ENCODE measurements at places on chromosomes 1 and 21.

- no peak for DNase-seq
Measured at GRCh38 chr1:33815061-33815460, 48.8 kb upstream of the HMGB4 start.

DNA sequence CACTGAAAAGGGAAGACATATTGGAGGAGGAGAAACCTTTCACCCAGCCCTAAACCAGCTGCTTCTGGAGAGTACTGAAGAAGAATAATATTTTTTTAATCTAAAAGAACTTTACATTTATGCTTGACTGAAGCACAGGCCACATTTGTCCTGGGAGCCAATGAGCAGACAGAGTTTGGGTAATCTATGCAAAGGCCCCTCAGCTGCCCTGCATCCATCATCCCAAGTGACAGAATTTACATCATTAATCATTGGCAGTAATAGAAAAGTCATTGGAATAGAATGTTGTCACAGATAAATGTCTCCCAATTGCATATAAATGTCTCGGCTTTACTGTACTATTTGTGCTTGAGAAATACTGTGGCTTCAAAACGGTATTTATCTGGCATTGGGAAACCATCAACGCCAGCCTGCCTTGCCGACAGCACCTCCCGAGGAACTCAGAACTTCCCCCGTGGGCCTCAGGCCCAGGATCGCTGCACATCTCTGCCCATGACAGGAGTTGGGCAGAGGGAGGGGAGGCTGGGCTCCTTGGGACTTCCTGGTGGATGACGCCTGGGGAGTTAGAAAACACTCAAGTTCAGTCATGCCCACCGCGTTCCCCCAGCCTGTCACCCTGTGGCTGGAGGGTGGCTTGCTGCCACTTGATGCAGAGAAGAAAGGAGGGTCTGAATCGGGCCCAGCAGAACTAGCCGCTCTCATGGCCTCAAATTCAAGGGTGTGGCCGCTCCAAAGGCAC lies 133.1 kb downstream of the CAMTA1 start:
- no peak for DNase-seq

- DNase-seq, result no peak
Measured at GRCh38 chr1:35619237-35620121, 21.8 kb downstream of the PSMB2 start.

DNA sequence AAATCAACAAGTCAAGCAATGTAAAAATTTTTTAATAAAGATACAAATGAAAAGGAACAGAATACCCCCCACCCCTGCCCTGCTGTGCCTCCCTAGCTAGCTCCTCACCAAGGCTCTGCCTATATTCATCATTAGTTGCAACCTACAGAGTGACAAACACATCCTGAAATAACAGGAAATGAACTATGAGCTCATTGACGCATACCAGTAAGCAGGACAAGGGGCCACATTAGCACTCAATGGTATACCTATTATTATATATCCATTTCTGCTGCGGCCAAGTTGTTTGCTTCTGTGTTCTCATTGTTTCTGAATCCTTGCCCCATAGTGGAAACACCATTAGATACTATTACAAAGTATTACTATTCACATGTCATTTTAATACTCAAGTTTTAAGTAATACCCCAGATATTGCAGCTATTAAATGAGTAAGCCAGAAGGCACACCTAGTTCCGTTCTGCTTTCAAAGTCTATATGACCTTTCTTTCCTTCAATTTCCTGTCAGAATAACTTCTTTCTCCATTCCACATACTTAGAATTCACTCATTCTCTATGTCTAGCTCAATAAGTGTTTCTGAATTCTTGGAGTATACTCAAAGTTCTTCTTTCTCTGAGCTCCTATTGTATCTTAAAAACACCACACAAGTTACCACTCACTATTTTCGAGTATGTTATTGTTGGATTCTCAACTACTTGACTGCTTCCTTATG lies 1214.9 kb downstream of the PLA2G4A start:
- no peak for DNase-seq

DNA sequence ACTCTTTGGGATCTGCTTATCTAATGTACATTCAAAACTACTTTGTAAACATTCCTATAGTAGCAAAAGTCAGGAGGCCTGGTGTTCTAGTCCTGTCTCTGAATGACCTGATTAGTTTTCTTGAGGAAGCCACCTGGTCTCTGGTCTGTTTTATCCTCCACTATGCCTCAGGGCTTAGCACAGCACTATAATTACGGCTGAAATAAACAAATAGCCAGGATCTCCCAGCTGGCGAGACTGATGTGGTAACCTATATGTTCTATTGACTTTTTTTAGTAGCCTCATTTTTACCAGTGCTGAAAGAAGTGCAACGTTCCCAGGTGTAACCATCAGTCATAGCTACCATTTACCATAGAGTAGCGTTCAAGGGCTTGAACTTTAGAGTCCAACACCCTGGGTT lies 24.2 kb upstream of the RPL11 start:
- no peak for DNase-seq

DNA sequence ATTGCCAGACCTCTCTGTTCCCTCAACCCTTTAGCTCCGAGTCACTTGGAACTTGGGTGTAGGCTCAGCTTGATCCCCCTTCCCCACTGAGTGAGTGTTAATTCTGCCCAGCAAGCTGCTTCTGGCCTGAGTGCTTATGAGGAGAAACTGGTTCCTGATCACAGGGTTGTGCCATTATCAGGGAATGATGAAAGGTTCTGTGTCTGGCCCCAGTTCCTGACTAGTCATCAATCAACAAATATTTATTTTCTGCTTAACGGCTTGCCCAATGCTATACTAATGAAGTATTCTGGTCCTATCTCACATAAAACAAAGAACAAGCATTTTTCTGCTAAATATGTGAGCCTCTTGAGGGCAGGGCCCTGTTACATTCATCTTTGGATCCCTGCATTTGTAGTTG lies 20.8 kb downstream of the CC2D1B start:
- DNase-seq, result no peak

DNA sequence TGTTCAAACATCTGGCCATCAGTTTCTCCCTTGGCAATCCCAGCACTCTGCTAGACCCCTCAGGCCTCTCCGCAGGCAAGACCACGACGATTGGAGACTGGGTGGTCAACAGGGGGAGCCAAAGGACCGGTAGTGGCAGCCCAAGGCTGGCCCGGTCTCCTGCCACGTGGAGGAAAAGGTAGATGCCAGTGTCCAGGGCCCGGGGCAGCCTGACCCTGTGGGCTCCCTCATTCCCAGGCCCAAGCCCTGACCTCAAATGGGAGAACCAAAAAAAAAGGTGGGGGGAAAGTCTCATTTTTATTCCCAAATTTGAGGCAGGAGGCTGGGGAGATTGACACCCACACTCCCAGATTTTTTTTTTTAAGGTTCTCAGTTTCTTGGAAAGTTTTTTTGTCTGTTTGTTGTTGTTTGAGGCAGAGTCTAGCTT lies 24.8 kb downstream of the S100A6 start:
- peak; percentile 82 for DNase-seq

GRCh38 chr1:27785781-27786455 lies 12.9 kb downstream of the STX12 start:
- no peak for DNase-seq

Data from CD4-positive, alpha-beta T cell treated with Interleukin-2 at 100 ng/mL for 4 hours (primary cell).